ENCODE measurements at places on chromosomes 4 and X. TPM values are rescaled to one million over a fixed set of nuclear protein-coding genes. Genes with fewer than 3 reads are reported as not detected.

GRCh38 chr4:40150932-40151331, 45.9 kb upstream of the RHOH start:
- DNase-seq, result no peak

The UBL4A gene
- 39.0 TPM for total RNA-seq

DNA sequence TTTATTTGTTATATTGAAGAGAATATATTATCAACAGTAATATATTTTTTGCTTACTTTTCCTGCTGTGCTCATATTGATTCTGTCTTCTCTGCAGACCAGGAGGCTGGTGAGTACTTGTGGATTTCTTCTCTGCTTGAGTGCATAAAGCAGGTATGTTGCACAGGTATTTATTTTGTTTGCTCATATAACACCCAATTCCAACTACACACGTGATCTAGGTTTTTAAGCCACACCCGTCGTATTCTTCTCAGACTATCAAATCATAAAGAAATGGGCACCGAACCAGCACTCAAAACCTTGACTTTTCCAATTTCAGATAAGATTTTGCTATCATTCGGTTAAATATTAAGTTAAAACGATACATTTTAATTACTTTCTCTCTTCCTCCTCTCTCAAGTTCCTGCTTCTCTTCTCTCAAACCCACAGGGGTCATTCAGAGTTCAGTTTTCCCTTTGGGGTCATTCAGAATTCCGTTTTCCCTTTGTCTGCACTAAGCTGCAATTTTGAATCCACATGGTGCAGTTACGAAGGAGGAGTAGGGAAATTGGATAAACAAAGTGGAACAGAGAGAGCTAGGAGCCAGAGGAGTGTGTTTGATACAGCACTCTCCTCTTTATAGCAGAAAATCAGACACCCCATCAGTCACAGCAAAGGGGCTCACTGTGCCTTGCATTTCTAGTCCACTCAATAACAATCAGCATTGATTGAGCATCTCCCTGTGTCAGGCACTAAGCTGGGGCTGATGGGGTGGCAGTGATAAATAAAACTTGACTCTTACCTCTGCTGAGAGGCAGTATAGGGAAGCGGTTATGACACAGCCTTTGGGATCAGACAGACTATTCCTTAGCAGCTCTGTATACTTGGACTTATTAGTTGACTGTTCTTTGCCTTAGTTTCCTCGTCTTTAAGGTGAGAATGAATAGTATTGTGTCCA, at the start of gene ADH1C:
Gene ADH1C (minus strand): TSS at position 145 of the 936 bp plus-strand sequence. CDS start 71 bp downstream, at position 74.
- no peak for DNase-seq

DNA sequence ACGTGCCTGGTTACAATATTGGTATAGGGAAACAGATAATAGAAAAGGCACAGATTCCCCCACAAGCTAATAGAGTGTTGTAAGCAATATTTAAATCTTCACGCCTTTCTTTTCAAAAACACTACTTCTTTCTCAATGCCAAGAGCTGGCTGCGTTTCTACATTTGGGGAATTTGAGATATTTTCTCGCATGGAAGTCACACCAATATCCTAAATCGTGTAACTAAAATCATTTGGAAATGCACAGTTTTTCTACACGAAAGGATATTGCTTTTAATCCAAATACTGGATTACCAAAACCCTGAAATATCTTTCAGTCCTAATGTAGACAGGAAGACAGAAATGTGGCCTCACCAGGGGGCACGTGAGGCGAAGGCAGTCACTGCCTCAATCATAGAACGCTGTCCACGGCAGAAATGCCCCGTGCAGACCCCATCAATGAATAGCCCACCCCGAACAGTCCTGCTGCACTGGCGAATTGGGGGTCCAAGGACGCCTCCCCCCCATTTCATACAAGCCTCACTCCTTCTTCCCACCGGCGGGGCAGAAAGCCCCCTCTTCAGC, 106.6 kb downstream of the NSUN7 start:
- DNase-seq, result peak; percentile 38

GRCh38 chrX:37984880-37985279, 21.5 kb upstream of the SYTL5 start:
- DNase-seq, result no peak

DNA sequence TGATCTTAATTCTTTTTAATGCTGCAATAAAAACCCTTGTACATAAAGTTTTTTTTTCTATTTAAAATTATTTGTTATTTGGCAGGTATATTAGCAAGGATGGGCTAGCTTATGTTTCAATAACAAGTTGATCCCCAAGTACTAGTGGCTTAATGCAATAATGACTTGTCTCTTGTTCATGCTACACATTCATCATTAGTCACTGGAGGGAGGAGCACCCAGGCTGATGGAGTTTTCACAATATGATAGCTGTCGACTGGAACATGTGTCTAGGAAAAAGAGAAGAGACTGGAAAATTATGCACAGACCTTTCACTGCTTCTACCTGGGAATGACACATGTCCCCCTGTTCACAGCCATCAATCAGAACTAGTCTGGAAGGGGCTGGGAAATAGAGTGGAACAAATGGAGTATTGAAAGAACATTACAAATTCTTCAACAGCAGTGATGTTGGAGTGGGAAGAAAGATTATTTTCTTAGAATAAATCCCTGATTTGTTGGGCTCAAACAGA, 387.9 kb upstream of the RPS6KA3 start:
- DNase-seq, result no peak

The NR0B1 gene
- total RNA-seq, result 0.16 TPM

- no peak for DNase-seq
These were observed 186.2 kb downstream of the STIM2 start for GRCh38 chr4:27046851-27047250.

DNA sequence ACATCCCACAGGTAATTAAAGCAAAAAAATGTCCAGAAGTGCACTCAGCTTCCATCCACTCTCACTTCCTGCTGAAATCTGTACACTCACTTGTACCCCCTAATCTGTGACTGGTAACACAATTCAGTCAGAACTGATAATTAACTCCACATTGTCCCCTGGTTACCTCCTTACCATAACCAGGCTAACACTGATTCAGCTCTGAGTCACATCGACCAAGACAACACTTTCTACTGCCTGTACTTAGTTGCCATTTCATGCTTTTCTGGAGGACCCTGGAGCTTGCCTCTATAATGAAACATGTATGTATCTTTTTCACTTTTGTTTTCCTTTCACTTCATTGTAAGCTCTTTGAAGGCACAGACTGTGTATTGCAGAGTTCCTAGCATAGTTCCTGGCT, 130.9 kb upstream of the GABRG1 start:
- DNase-seq, result no peak

The GJB1 gene
- total RNA-seq, result not detected

DNA sequence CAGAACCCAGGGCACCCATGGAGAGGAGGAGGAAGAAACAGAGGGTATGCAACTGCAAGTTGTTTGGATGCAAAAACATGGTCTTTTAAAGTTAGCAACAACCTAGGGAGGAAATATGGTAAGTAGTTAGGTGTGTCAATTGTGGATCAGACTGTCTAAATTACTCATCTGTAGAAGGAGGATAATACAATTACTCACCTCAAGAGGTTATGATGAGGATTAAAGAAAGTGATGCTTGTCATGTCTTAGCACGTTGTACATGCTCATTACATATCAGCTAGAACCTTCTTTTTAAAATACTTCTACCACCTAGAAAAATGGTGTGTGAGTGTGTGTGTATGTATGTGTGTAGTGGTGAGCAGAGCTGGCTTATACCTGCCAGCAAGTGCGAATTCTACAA, 2.3 kb upstream of the C1QTNF7 start:
- no peak for DNase-seq

- no peak for DNase-seq
These were observed 124.0 kb downstream of the PRKX start for GRCh38 chrX:3589474-3589873.

- DNase-seq, result no peak
These were observed 63.3 kb downstream of the ELOVL6 start for GRCh38 chr4:110135076-110135475.

The TMEM35A gene
- total RNA-seq, result 5.8 TPM

- peak; percentile 75 for DNase-seq
These were observed 10.5 kb upstream of the ZCCHC13 start for GRCh38 chrX:74293343-74293946.

DNA sequence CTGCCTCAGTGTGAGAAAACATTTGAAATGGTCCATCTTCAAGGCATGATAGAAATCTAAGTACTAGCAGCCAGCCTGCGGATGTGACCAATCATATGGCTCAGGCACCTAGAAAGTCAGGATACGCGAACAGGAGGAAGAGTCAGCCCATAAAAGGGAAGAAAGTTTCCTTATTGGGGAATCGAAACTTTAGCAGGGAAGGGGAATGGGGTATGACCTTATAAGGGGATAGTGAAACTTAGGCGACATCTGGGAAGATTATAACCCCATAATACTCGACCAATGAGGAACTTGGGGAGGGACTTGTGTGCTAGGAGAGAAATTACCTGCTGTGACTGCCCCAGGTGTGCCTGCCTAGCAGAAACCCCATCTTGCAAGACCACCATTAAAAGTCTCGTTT, 26.2 kb upstream of the PYURF start:
- DNase-seq, result peak; percentile 32

The KIAA1210 gene
- total RNA-seq, result not detected

The NMU gene
- total RNA-seq, result 47.5 TPM

Data from GM23338 (cell line).